COR-L47 (cell line): ENCODE measurements at places on chromosomes 16 and 17.

GRCh38 chr16:54009464-54010176, 277.0 kb downstream of the IRX3 start:
- no peak for DNase-seq

DNA sequence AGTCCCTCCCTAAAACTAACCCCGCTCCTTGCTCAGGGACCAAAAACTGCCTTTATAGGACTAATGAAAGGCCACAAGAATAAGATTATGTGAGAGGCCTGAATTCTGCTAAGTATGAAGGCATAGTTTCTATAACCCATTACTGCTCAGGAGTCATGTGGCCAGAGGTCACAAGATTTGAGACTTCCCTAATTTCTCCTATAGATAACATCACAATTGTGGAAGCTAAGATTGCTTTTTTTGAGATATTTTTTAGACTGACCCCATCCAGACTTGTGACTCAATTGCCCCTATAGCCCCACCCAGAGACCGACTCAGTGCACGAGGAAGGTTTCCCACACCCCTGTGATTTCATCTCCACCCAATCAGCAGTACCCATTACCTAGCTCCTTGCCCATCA, 504.1 kb upstream of the GOT2 start:
- DNase-seq: no peak

- DNase-seq: no peak
Measured at GRCh38 chr17:81128774-81129173, 36.5 kb upstream of the PVALEF start.

- no peak for DNase-seq
Measured at GRCh38 chr17:38600416-38600815, 5.3 kb downstream of the SRCIN1 start.

- DNase-seq: peak; percentile 74
Measured at GRCh38 chr16:12319428-12320035, 343.0 kb downstream of the SNX29 start.

- DNase-seq: no peak
Measured at GRCh38 chr16:84606081-84606875, 11.6 kb downstream of the COTL1 start.

GRCh38 chr16:724188-725040, 1.8 kb downstream of the CCDC78 start:
- no peak for DNase-seq

DNA sequence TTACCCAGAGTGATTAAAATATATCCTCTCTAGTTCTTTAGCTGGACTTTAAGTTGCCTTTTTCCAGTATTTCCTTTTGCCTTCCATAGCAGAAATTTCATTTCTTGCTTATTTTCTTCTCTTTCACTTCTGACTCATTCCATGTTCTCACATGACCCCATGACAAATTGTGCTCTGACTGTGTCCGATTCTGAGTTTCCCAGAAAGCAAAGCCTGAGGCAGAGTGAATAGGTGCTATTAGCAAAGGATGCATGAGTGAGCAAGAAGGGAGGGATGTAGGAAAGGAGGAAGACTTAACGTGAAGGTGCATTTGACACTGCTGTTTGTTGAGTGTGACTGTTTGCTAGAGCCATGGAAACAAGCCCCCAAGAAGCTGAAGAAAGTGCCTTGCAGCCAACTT, 82.6 kb upstream of the CNTNAP4 start:
- no peak for DNase-seq
